ENCODE measurements at places on chromosomes 11 and 22.
A peak's percentile ranks its signal among the peaks of the same experiment; 100 is the strongest.

DNA sequence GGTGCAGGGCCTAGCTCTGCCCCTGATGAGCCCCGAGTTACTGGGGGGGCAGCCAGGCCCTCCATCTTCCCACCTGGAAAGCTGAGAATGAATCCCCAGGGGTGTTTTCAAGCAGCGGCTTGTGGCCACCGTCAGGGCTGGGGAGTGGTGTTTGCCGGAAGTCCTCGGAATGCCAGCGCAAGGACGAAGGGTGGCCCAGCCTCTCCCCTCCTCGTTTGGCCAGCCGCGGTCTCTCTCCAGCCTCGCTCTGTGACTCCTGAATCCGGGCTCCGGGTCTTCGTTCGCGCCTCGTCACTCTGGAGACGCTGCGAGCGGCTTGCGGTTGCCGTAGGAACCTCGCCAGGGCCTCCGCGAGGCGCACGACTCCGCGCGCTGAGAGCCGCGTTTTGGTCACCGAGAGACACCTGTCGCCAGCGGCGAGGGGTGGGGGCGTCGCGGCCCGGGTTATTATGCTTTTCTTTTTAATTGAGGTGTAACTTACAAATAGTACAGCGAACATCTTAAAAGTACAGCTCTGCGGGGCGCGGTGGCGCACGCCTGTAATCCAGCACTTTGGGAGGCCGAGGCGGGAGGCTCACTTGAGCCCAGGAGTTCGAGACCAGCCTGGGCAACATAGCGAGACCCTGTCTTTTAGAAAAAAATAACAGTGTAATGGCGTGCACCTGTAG is 6.3 kb upstream of the KDELR3 start:
- DNase-seq, result no peak

- DNase-seq, result no peak
Measured at GRCh38 chr11:46336563-46337180, 10.6 kb upstream of the DGKZ start.

GRCh38 chr22:41092847-41093411 is 537 bp downstream of the EP300 start:
- DNase-seq, result peak; percentile 18

GRCh38 chr11:47104261-47104950 is 72.3 kb downstream of the ARFGAP2 start:
- no peak for DNase-seq

- no peak for DNase-seq
Measured at GRCh38 chr11:111460856-111461255, 51.3 kb downstream of the BTG4 start.

- DNase-seq, result no peak
Measured at GRCh38 chr11:27945348-27945747, 162.6 kb downstream of the KIF18A start.

GRCh38 chr11:122666743-122667142 is 11.2 kb downstream of the UBASH3B start:
- no peak for DNase-seq

Data from central memory CD8-positive, alpha-beta T cell (primary cell).